ENCODE measurements at places on chromosomes 5 and 9.

GRCh38 chr5:139391570-139392323, 2.0 kb upstream of the MZB1 start:
- no peak for DNase-seq

- DNase-seq: no peak
Observed at GRCh38 chr5:133523013-133523658, 89.2 kb downstream of the FSTL4 start.

- no peak for DNase-seq
Observed at GRCh38 chr5:36073595-36074216, 7.0 kb upstream of the UGT3A2 start.

DNA sequence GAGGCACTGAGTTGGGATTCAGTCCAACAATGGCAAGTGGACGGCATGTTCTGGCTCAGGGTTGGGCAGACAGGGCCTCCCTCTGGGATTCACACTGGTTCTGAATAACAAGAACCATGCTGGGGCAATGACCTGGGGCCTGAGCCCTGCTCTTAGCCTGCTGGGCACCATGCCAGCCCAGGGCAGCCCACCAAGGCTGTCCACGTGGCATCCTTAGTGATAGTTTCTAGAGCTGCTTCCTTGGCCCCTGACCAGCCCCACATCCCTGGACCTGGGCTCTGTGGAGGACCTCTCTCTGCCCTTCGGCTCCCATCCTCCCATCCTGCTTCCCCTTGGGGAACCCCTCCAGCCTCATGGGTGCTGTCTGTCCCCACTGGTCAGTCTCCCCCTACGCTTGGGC, 22.3 kb upstream of the OLFM1 start:
- DNase-seq: no peak

- DNase-seq: no peak
Observed at GRCh38 chr5:119374901-119375300, 19.1 kb downstream of the TNFAIP8 start.

GRCh38 chr9:98280574-98280973, 25.1 kb upstream of the TBC1D2 start:
- no peak for DNase-seq

DNA sequence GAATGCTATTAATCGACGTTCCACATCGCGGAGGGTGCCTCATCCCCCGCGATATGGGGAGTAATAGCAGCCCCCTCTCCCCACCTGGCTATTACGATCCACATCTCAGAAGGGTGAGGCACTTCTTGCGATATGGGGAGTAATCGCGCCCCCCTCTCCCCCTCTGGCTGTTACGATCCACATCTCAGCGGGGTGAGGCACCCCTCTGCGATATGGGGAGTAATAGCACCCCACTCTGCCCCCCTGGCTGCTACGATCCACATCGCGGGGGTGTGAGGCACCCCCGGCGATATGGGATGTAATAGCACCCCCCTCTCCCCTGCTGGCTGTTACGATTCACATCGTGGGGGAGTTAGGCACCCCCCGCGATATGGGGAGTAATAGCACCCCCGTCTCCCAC, 128.5 kb downstream of the TMEM38B start:
- no peak for DNase-seq

GRCh38 chr9:14323985-14324650, 10.2 kb upstream of the NFIB start:
- no peak for DNase-seq

DNA sequence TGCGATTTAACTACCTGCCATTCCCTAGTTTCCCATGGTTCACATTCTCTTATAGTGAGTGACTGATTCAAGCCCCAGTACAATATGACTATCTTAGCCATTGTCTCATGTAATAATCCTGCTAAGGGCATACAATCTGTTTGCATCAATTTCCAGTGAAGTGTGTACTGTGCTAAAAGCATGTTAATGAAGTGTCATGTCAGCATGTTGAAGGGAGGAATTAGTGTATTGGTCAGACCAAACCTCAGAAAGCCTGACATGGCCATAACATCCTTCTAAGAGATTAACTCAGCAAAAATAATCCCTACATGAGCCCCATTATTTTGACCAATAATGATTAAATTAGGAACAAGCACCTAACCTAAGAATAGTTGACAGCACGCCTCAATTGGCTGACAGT, 442.4 kb downstream of the ENC1 start:
- DNase-seq: no peak
